ENCODE measurements at places on chromosomes 16 and 17. TPM values are rescaled to one million over a fixed set of nuclear protein-coding genes. Genes with fewer than 3 reads are reported as not detected.

The MTSS2 gene
- 95.0 TPM for total RNA-seq

The CEP112 gene
- total RNA-seq = 24.5 TPM

The LGALS9 gene
- 2.1 TPM for total RNA-seq

The PRCD gene
- 0.75 TPM for total RNA-seq

The HBQ1 gene
- 2.9 TPM for total RNA-seq

The TPSG1 gene
- not detected for total RNA-seq

The NDE1 gene
- 74.0 TPM for total RNA-seq

The EVPLL gene
- not detected for total RNA-seq

DNA sequence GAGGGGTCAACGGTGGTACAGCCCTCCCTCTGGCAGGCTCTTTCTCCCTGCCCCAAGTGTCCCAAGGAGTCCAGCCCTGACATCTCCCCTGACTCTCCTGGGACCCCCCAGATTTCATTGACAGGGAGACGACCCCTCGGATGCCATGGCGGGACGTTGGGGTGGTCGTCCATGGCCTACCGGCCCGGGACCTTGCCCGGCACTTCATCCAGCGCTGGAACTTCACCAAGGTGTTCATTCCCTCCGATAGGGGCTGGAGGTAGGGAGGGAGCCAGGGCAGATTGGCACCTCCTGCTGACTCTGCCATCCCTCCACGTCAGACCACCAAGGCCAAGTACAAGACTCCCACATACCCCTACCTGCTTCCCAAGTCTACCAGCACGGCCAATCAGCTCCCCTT, 9.9 kb downstream of the PLD2 start:
- H3K4me1 ChIP-seq = no peaks in the 10 kb centered on the region
- DNase-seq = no peak
- no peak overlapping the region for H3K27ac ChIP-seq
- H3K36me3 ChIP-seq = peaks cover 10% of the 10 kb centered on the region
- H3K27me3 ChIP-seq = no peaks in the 10 kb centered on the region

GRCh38 chr16:56870276-56870888, 5.4 kb downstream of the SLC12A3 start:
- no peak for DNase-seq
- H3K36me3 ChIP-seq = no peaks in the 10 kb centered on the region
- H3K4me1 ChIP-seq = peaks cover 5% of the 10 kb centered on the region
- no peak overlapping the region for H3K27ac ChIP-seq
- no peaks in the 10 kb centered on the region for H3K27me3 ChIP-seq

DNA sequence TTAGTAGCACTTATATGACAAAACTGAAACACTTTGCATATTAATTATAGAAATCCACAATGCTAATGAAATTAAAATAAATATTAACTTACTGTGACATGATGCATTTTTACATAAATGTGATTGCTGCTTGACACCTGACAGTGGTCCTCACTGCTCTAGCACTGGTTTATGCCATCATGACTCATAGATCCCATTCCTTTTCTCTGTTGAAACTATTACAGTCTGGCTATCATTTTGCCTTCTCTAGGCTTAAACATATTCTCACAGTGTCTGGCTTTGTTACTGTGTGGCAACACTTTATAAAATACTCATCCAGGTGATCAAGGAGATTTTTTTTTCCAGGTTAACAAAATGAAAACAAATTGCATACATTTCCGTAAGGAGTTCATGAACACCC, 108.0 kb downstream of the MRTFB start:
- H3K27ac ChIP-seq = no peak overlapping the region
- peaks cover 2% of the 10 kb centered on the region for H3K36me3 ChIP-seq
- no peak overlapping the region for H3K4me3 ChIP-seq
- DNase-seq = no peak
- H3K4me1 ChIP-seq = peaks cover 11% of the 10 kb centered on the region

GRCh38 chr16:15443753-15444152, 9.4 kb downstream of the BMERB1 start:
- H3K4me1 ChIP-seq = no peaks in the 10 kb centered on the region
- H3K27me3 ChIP-seq = no peaks in the 10 kb centered on the region
- no peak overlapping the region for H3K4me3 ChIP-seq
- peaks cover 3% of the 10 kb centered on the region for H3K36me3 ChIP-seq
- H3K27ac ChIP-seq = no peak overlapping the region

DNA sequence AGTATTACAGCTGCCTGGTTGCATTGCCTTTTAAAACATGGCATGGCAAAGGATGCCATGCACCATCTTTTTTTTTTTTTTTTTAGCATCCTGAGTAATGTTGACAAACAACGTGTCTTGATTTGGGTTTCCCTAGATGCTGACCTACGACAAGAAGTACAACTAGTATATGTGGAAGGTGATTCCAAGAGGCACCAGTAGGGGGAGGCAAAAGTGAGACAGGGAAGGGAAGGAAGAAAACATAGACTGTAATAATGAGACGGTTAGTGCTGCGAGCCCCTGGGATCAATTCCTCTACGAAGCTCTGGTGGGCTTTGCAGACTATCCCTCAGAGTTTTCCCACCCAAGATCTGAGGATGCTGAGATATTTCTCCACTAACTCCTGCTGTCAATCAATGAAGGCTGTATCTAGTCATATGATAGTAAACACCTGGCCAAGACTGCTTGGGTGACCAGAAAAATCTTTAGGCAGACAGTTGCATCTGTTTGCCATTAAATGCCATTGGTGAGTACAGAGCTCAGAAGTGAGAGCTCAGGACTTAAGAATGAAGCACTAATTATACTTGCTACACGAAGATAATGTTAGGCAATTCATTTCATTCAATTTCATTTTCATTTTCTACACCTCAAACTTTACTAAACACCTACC, 458.6 kb upstream of the GOT2 start:
- H3K4me3 ChIP-seq = no peak overlapping the region
- peaks cover 3% of the 10 kb centered on the region for H3K4me1 ChIP-seq
- DNase-seq = peak; percentile 63
- H3K36me3 ChIP-seq = no peaks in the 10 kb centered on the region
- H3K27me3 ChIP-seq = peaks cover 2% of the 10 kb centered on the region

- H3K4me3 ChIP-seq = no peak overlapping the region
- H3K27ac ChIP-seq = no peak overlapping the region
- DNase-seq = no peak
- H3K4me1 ChIP-seq = peaks cover 20% of the 10 kb centered on the region
- no peaks in the 10 kb centered on the region for H3K36me3 ChIP-seq
- H3K27me3 ChIP-seq = peaks cover 21% of the 10 kb centered on the region
Measured at GRCh38 chr17:10758062-10758461, 28.2 kb upstream of the TMEM220 start.

GRCh38 chr16:51271156-51271701, 120.2 kb upstream of the SALL1 start:
- no peaks in the 10 kb centered on the region for H3K36me3 ChIP-seq
- no peak for DNase-seq
- H3K4me1 ChIP-seq = peaks cover 9% of the 10 kb centered on the region

GRCh38 chr16:26546573-26546972, 520.2 kb upstream of the C16orf82 start:
- H3K4me3 ChIP-seq = no peak overlapping the region
- peaks cover 7% of the 10 kb centered on the region for H3K27me3 ChIP-seq
- DNase-seq = no peak
- no peak overlapping the region for H3K27ac ChIP-seq
- peaks cover 4% of the 10 kb centered on the region for H3K4me1 ChIP-seq

- H3K27me3 ChIP-seq = peaks cover 11% of the 10 kb centered on the region
- H3K27ac ChIP-seq = no peak overlapping the region
- H3K36me3 ChIP-seq = no peaks in the 10 kb centered on the region
Measured at GRCh38 chr16:84677849-84678248, 22.0 kb upstream of the USP10 start.

DNA sequence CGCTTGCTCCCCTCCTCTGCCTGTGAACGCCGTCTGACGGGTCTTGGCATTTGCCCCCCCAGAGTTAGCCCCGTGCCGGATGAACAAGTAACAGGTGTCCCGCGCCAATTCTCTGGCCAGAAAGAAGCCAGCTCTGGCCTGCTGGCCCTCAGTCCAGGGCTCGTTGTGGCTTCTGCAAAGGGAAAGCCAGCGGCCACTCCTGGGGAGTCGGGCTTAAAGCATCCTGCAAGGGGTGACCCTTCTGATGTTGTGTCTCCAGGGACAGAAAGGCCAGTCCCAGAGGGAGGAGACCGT, 18.4 kb upstream of the OSGIN1 start:
- H3K27me3 ChIP-seq = no peaks in the 10 kb centered on the region
- no peak for DNase-seq
- H3K27ac ChIP-seq = no peak overlapping the region
- H3K4me3 ChIP-seq = no peak overlapping the region
- H3K36me3 ChIP-seq = peaks cover 3% of the 10 kb centered on the region
- peaks cover 15% of the 10 kb centered on the region for H3K4me1 ChIP-seq

- peak overlapping the region; percentile 40 for H3K27ac ChIP-seq
- no peak overlapping the region for H3K4me3 ChIP-seq
- peaks cover 9% of the 10 kb centered on the region for H3K4me1 ChIP-seq
Measured at GRCh38 chr16:55876854-55877253, 1.7 kb upstream of the CES5A start.

- H3K27ac ChIP-seq = no peak overlapping the region
- H3K27me3 ChIP-seq = peaks cover 40% of the 10 kb centered on the region
- peaks cover 14% of the 10 kb centered on the region for H3K4me1 ChIP-seq
- H3K36me3 ChIP-seq = peaks cover 3% of the 10 kb centered on the region
Measured at GRCh38 chr17:40568074-40568836, 3.0 kb upstream of the CCR7 start.

GRCh38 chr17:79831265-79832217, 7.7 kb downstream of the CBX4 start:
- H3K27me3 ChIP-seq = peaks cover 24% of the 10 kb centered on the region
- peak; percentile 74 for DNase-seq
- peak overlapping the region; percentile 99 for H3K27ac ChIP-seq
- H3K4me3 ChIP-seq = peak overlapping the region; percentile 66
- H3K4me1 ChIP-seq = peaks cover 52% of the 10 kb centered on the region

- no peaks in the 10 kb centered on the region for H3K27me3 ChIP-seq
- no peaks in the 10 kb centered on the region for H3K4me1 ChIP-seq
- no peak overlapping the region for H3K4me3 ChIP-seq
- peaks cover 2% of the 10 kb centered on the region for H3K36me3 ChIP-seq
Measured at GRCh38 chr16:88714420-88715302, 8.4 kb downstream of the CTU2 start.

- H3K27ac ChIP-seq = no peak overlapping the region
- H3K4me1 ChIP-seq = peaks cover 11% of the 10 kb centered on the region
- no peak for DNase-seq
Measured at GRCh38 chr16:70304892-70305448, 6.0 kb downstream of the DDX19B start.

GRCh38 chr16:68873635-68874471, 30.5 kb downstream of the TANGO6 start:
- H3K4me1 ChIP-seq = peaks cover 12% of the 10 kb centered on the region
- no peak for DNase-seq

DNA sequence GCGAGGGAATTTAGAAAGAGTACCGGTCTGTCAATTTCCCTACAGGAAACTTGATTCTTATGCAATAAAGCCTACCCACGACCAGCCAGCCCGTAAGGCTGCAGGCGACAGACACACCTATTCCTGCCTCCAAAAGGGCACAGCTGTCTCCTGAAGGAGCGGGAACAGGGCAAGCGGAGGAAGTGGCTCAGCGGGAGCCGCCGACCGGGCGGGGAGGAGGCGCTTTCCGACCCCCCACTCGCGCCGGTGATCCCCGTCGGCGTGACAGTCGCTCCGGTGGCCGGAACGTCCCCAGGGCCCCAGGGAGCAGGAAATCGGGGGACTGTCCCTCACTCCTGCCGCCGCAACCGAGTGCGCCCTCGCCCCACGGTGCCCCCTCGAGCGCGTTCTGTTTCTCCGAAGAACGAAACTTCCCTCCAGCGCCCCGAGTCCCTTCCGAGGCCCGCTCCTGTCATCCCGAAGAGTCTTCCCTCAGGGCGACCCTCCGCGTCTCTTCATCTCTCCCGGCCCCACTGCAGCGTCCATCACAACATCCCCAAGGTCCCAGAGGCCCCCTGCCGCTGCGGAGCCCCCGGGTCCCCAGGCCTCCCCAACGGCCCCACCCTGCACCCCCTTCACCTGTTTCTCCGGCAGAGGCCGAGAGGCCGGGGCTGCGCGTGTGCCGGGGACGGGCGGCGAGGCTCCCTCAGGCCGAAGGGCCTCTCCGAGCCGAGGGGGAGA, 421 bp downstream of the STAT3 start:
- H3K27me3 ChIP-seq = peaks cover 10% of the 10 kb centered on the region
- H3K36me3 ChIP-seq = no peaks in the 10 kb centered on the region
- DNase-seq = peak; percentile 36

DNA sequence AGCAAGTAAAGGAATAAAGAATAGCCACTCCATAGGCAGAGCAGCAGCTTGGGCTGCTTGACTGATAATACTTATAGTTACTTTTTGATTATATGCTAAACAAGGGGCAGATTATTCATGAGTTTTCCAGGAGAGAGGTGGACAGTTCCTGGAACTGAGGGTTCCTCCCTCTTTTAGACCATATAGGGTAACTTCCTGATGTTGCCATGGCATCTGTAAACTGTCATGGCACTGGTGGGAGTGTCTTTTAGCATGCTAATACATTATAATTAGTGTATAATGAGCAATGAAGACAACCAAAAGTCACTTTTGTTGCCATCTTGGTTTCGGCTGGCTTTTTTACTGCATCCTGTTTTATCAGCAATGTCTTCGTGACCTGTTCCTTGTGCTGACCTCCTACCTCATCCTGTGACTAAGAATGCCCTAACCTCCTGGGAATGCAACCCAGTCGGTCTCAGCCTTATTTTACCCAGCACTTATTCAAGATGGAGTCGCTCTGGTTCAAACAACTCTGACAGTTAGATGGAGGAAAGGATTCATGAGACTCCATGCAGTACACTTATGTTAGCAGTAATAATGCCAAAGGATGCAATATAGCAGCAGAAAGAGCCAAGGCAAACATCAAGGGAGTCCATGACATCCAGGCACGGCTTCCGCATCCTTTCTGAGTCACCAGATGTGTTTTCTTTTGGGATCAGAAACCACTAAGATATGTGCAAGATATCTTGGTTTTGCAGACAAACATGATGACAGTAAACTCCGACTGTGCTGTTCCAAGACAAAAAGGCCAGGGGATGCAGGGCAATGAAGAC, 55.8 kb upstream of the B4GALNT2 start:
- H3K36me3 ChIP-seq = no peaks in the 10 kb centered on the region
- H3K27ac ChIP-seq = no peak overlapping the region
- DNase-seq = no peak
- peaks cover 40% of the 10 kb centered on the region for H3K27me3 ChIP-seq
- H3K4me1 ChIP-seq = no peaks in the 10 kb centered on the region

DNA sequence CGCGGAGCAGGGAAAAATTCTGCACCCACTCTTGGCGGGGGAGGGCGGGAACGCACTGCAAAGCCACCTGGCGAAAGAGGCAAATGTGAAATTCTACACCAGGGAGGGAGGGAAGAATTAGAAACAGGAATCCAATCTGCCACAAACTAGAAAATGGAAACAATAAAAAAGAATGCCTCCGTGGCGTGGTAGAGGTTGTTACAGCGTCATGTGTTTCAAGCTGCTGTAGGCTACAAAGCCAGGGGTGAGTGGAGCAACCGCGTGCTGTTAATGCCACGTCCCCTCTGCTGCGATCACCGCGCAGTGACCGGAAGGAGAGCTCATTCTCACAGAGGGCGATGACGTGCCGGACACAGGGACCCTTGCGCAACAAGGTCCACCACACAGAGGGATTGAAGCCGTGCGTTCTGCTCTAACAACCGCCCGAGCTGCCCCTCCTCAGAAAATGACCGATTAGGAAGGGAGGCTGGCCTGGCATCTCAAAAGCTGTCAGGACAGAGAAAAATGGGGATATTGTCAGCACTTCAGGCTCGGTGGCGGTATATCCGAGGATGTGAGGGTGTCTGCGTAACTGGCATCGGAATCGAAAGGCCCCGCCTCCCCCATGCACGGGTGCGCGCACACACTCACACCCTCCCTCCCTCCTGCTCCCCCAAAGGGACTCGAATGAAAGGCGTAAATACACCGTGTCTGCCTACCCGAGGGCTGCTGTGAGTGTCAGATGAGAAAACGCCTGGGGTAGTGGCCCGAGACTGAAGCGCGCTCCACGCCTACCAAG, 70.8 kb upstream of the TNRC6C start:
- H3K27me3 ChIP-seq = peaks cover 32% of the 10 kb centered on the region

All from neural crest cell (in vitro differentiated cells).